ENCODE measurements at places on chromosomes 13 and 19.

DNA sequence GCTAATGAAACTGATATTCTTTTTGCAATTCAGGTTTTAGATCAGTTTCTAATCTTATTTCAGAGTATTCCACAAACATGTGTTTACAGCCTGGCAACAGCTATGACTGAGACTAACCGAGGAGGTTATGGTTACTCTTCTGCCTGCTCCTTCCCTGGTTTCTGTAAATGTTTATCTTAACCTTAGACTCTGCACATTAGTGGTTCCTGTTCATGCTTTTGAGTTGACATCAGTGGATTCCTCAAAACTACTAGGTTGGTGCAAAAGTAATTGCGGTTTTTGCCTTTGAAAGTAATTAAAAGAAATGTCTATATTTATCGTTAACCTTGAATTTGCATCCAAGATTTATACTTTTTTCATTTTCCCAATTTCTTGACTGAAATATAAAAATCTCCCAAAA is 237.0 kb upstream of the TSHZ3 start:
- peak; percentile 4 for DNase-seq

- DNase-seq, result peak; percentile 96
Measured at GRCh38 chr19:45097776-45098520, 5.0 kb downstream of the PPP1R37 start.

- DNase-seq, result no peak
Measured at GRCh38 chr13:50509167-50509566, 334.3 kb downstream of the DLEU7 start.

DNA sequence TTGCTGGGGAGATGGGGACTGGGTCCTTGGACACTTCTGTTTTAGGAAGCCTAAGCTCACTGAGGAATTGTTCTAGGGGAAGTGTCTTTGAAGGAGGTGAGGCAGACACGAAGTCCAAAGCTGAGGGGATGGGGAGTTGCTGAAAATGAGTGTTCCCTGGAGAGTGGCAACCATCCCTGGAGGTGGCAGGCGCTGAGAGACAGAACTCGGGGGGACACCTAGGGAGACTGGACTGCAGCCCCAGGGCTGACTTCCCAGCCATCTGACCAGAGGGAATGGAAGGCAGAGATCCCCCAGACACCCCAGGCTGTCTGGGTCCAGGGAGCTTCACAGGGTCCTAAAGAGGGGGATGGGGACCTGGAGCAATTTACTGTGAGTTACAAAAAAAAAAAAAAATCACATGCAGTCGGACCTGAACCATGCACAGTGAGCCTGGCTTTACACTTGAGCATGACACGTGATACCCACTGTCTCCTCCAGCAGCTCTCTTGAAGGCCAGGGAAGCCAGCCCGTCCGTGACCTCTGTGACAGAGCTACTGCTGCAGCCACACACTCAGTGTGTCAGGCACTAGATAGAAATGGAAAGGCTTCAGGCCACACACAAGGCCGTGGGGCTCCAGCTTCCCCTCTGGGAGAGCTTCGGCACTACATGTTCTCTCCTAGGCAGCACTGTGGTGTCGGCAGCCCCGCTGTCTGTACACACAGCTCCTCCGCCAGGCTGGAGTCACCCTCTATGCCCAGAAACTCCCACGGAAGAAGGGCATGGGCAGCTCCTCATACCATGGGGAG is 77.1 kb upstream of the KCTD15 start:
- no peak for DNase-seq

DNA sequence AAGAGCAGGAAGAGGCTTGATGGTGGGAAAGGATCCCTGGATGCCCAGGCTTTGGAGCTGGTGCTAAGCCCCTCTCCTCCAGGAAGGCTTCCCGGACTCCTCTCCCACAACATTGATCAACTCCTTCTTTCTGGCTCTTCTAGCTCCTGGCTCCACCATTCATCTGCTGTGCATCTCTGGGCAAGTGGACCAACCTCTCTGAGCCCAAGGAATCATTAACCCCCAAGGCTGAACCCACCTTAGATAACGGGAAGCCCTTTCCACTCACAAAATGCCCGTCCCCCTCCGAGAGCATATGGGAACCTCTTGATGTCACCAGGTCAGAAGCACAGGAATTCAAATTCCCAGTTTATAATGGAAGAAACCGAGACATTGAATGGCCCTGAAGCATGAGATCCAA is 5.2 kb downstream of the SIRT6 start:
- DNase-seq, result no peak

DNA sequence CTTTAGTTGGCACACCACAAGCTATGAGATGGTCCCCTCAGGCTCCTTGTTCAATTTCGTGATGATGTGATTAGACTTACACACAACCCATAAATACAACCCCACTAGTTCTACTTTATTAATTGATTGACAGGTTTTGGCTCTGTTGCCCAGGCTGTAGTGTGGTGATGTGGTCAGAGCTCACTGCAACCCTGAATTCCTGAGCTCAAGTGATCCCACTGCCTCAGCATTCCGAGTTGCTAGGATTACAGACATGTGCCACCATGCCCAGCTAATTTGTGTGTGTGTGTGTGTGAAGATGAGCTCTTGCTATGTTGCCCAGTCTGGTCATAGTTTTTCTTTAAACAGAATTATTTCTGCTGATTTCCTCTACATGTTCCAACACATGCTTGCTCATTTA is 17.5 kb upstream of the HTR2A start:
- DNase-seq, result no peak

DNA sequence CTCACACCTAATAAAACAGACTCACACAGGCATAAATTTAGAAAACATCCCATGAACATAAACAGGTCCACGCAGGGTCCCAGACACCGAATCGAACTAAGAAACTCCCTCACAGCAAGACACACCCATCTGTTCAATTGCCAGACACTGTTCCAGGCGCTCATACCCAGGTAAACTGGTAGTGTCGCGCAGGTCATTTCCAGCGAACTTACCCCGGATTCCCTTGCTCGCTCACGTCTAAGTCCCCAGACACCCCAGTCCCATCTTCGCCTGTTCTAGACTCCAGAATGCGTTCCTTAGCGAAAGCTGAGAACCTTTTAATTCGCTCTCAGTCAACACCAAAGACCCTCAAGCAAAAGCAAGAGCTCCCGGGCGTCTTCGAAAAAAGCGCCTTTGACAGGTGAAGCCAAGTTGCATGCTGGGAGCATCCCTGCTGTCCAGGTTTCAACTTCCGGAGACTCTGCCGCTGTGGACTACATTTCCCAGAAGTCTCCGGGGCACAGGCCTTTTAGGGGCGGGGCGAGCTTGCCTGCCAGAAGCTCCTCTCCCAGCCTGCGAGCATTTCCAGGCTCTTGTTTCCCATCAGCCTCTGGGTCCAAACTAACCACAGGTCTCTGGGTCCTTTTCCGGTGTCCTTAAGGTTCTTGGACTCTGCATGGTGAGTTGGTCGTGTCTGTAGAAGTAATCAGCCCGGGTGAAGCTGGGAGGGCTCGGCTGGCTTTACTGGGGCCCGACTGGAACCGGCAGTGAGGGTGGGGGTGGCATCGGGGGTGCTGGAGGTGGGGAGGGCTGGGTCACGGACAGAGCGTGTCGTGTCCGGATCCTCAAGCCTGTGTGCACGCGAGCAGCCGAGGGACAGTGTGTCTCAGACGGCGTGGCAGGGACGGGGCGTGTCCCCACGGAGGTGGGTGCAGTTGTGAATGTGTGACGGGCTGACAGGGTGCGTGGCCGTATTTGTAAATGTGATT is at the start of gene ZNF283:
ZNF283 (plus strand) TSS at position 535 of the 968 bp plus-strand sequence. CDS start 6,184 bp downstream, outside the sequence.
- peak; percentile 97 for DNase-seq

DNA sequence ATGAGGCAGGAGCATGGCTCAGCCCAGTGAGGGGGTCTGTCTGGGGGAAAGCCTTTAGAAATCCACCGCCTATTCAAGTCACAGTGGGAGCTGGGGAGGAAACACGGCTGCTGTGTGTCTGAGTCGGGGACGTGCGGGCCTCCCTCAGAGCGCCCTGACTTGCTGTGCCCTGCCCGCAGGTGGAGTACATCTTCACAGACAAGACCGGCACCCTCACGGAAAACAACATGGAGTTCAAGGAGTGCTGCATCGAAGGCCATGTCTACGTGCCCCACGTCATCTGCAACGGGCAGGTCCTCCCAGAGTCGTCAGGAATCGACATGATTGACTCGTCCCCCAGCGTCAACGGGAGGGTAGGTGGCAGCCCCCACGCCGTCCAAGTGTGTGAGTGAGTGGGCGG is 137.8 kb upstream of the MCF2L start:
- no peak for DNase-seq

- no peak for DNase-seq
Measured at GRCh38 chr19:57947088-57947418, 453 bp downstream of the ZNF256 start.

DNA sequence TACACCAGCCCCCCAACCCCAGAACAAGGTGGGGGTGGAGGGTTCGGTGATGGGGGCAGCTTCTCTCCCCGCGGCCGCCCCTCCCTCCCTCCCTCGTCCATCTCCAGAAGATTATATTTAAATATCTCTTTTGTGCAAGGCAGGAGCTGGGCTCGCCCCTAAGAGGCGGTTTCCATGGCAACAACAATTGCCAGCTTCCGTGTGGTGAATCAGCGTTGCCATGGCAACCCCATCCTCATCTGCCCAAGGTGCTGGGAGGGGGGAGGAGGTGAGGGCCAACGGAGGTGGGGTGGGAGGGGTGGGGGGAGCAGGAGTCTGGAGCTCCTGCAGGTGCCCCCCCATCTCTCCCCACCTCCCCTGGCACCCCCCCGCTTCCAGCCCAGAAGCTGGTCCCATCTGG is 46.4 kb downstream of the CELF5 start:
- DNase-seq, result no peak

GRCh38 chr13:45333977-45334922 is 6.7 kb downstream of the TPT1 start:
- DNase-seq, result no peak

DNA sequence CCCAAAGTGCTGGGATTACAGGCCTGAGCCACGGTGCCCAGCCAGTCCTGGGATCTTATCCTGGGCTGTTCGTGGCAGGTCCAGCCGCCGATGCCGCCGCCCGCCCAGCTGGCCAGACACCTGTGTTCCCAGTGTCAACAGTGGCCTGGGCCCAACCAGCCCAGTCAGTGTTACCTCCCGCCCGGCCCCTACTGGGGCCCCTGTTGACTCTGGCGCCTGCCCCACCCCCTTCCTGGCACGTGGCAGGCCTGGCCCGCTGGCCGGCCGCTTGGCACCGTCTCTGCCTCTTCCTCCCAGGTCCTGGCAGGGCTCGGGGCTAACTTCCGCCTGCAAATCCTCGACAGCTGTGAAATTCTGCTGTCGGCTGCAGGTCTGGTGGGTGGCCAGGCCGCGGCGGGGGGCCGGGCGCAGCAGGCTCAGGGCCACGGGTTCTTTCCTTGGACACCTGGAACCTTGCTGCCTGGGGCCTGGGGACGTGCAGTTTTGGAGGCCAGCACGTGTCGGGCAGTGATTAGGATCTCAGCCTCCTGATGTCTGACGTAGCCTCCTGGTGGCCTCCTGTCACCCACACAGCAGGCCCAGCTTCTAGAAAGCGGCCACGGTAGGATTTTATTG is 9.1 kb downstream of the ARID3A start:
- DNase-seq, result no peak

GRCh38 chr13:37910790-37911189 is 41.2 kb upstream of the TRPC4 start:
- no peak for DNase-seq

DNA sequence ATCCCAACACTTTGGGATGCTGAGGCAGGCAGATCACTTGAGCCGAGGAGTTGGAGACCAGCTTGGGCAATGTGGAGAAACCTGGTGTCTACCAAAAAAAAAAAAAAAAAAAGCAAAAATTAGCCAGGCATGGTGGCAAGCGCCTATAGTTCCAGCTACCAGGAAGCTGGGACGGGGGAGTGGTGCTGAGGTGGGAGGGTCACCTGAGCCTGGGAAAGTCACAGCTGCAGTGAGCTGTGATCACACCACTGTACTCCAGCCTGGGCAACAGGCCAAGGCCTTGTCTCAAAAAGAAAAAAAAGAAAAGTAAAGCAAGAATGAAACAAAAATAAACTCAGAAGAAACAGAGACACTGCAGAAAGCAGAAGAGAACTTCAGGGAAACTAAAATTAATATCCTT is 31.6 kb downstream of the MTRF1 start:
- DNase-seq, result no peak

- DNase-seq, result no peak
Measured at GRCh38 chr13:24328145-24328544, 18.8 kb downstream of the C1QTNF9 start.

DNA sequence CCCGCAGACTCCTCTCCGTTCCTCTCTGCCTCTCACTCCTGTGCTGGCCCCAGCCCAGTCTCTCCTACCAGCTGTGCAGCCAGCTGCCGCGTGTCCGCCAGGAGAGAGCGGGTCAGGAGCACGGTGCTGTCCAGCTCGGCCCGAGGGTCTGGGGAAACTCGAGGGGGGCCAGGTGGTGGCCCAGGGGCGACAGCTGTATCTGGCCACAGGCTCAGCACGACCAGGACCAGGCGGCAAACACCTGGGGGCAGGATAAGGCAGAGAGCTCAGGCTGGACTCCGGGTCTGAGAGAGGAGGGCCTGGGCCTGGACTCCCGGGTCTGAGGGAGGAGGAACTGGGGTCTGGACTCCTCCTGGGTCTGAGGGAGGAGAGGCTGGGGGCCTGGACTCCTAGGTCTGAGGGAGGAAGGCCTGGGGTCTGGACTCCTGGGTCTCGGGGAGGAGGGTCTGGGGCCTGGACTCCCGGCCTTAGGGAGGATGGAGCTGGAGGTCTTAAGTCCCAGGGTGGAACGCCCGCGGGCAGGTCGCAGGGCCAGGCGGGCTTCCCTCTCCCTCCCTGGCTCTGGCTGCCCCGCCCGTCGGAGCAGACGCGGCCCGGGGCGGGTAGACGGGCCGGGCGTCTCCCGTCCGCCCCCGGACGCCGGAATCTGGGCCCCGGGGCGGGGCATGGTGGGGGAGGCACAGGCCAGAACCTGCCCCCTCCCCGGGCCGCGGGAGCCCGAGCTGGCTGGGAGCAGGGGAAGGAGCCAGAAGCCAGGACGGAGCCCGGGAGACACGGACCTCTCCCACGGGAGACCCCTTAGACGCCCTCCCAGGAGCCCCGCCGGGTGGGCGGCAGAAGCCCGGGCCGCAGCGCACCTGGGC is 1.3 kb downstream of the IL11 start:
- peak; percentile 78 for DNase-seq

- no peak for DNase-seq
Measured at GRCh38 chr19:43439032-43439708, 24.5 kb downstream of the TEX101 start.
